ENCODE measurements at places on chromosomes 7 and 10. TPM values are rescaled to one million over a fixed set of nuclear protein-coding genes. Genes with fewer than 3 reads are reported as not detected.

Gene UTF1
- total RNA-seq: not detected

GRCh38 chr7:79465551-79465950 is 12.1 kb upstream of the MAGI2 start:
- peaks cover 9% of the 10 kb centered on the region for H3K36me3 ChIP-seq
- no peak overlapping the region for H3K27ac ChIP-seq
- DNase-seq: no peak

DNA sequence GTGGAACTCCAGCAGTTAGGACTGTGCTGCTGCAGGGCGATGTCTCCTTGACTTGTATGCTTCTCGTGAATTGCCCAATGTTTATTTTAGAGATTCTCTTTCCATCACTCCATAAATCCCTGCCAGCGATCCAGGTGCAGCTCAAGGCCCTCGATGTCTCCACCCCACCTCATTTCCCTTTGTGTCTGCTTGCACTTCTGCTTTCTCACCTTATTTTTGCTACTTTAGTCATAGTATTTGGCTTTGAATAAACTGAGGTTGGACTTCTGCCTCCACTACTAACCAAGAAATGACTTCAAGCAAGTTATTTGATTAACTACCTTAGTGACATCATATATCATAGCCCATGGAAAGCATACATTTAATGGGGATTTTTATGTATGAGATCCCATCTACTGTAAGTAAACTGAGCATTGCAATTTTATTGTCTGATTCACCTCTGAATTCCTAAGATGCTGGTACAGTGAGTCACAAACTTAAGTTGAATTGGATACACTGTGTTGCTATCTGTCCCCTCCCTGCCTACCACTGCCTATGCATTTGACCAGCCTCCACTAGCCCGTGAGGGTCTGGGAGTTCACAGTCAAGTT is 255.8 kb downstream of the ABCA13 start:
- H3K27ac ChIP-seq: no peak overlapping the region
- no peaks in the 10 kb centered on the region for H3K27me3 ChIP-seq
- no peaks in the 10 kb centered on the region for H3K36me3 ChIP-seq
- H3K4me1 ChIP-seq: no peaks in the 10 kb centered on the region
- peak; percentile 44 for DNase-seq

GRCh38 chr7:87223666-87224065 is 4.1 kb upstream of the TMEM243 start:
- H3K4me3 ChIP-seq: no peak overlapping the region
- peak; percentile 46 for DNase-seq
- peaks cover 5% of the 10 kb centered on the region for H3K27me3 ChIP-seq
- H3K27ac ChIP-seq: no peak overlapping the region

Gene TFR2
- under 0.01 TPM for total RNA-seq

Gene BICC1
- 38.9 TPM for total RNA-seq

GRCh38 chr10:127881262-127881661 is 11.5 kb downstream of the CLRN3 start:
- H3K27me3 ChIP-seq: no peaks in the 10 kb centered on the region
- H3K4me1 ChIP-seq: no peaks in the 10 kb centered on the region
- no peaks in the 10 kb centered on the region for H3K36me3 ChIP-seq
- H3K27ac ChIP-seq: no peak overlapping the region
- H3K4me3 ChIP-seq: no peak overlapping the region

Gene ASAH2
- total RNA-seq: 0.18 TPM

DNA sequence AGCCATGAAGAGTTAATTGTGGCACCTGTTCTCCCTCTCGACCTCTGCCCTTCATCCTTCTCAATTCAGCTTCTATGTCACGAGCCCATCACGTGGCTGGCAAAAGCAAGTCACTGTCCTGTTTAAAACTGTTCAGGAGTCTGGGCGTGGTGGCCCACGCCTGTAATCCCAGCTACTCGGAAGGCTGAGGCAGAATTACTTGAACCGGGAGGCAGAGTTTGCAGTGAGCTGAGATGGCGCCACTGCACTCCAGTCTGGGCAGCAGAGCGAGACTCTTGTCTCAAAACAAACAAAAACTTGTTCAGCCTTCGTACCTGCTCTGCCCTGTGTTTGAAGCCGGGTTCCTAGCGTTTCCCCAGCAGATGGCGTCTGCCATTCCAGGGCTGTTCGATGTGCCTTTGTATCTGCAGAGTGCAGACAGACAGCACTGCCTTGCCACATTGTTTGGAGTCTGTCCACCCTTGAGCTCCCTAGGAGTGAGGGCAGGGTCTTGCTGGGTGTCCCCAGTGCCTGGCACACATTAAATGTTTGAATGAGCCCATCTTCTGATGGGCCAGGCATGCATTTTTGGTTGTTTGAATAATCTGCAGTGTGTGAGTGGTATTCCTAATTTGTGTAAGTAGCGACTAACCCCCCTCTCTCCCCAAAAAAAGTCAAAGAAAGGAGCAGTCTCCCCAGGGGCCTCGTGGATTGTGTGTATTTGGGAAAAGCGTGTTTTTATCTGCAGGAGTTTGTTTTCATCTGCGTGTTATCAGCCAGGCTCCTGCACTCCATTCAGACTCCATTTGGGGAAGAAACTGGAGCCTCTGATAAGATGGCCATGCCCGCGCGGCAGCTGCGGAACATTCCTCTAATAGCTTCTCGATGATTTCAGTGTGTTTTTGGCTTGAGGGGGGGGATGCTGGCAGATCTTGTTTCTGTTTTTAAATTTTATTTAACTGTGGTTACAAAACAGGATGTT is 61.2 kb downstream of the DNAJB6 start:
- peaks cover 18% of the 10 kb centered on the region for H3K4me1 ChIP-seq
- no peak overlapping the region for H3K4me3 ChIP-seq
- no peaks in the 10 kb centered on the region for H3K27me3 ChIP-seq
- DNase-seq: peak; percentile 81
- H3K36me3 ChIP-seq: peaks cover 29% of the 10 kb centered on the region
- peak overlapping the region; percentile 96 for H3K27ac ChIP-seq

- no peaks in the 10 kb centered on the region for H3K36me3 ChIP-seq
- peak; percentile 27 for DNase-seq
- H3K27me3 ChIP-seq: no peaks in the 10 kb centered on the region
- no peak overlapping the region for H3K27ac ChIP-seq
These were observed 78.6 kb downstream of the GSAP start for GRCh38 chr7:77337456-77337990.

Gene PTPRN2
- under 0.01 TPM for total RNA-seq

- 0 out of 2 replicates have a peak, but pooled peaks cover 2% of the 10 kb centered on the region for H3K4me1 ChIP-seq
- peaks cover 5% of the 10 kb centered on the region for H3K27me3 ChIP-seq
These were observed 2.8 kb downstream of the LIPM start for GRCh38 chr10:88805361-88805760.

Measured in IMR-90 (cell line).